ENCODE measurements at places on chromosomes 3 and 15.

DNA sequence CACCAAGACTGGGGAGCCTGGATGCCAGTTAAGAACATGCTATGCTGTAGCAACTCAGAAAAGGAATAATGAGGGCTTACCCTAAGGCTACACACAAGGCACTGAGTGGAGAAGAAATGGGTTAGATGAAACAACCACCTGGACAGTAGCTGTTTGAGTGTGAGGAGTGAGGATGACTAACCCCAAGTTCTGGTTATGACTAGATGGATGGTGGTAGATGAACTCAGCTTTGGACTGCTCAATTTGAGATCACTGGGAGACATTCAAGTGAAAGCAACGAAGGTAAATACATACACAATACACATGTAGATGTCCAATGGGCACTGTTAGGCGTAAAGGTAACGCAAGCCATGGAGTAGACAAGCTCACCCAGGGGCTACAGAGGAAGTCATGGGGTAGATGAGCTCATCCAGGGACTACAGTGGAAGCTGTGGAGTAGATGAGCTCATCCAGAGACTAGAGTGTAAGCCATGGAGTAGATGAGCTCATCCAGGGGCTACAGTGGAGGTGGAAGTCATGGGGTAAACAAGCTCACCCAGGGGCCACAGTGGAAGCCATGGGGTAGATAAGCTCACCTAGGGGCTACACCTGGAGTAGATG, 98.3 kb downstream of the ANO10 start:
- DNase-seq: peak; percentile 25

DNA sequence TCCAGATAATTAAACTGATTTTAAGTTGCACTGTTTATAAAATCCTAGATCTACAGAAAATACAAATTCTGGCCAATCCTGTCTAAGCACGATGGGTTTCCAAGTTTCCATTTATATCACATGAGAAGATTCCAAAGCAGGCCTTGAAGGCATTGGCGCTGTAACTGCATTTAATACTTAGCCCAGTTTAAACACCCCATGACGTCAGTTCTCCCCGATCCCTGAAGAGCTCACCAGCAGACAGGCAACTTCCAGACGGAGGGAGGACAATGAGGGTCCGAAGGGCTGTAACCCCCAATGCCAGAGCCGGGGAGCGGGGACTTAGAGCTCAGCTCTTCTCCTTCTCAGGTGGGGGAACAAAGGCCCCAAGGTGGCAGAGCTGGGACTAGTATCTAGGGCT, 117.3 kb downstream of the XXYLT1 start:
- DNase-seq: no peak

- no peak for DNase-seq
These were observed 64.1 kb downstream of the LSM3 start for GRCh38 chr3:14242490-14243311.

DNA sequence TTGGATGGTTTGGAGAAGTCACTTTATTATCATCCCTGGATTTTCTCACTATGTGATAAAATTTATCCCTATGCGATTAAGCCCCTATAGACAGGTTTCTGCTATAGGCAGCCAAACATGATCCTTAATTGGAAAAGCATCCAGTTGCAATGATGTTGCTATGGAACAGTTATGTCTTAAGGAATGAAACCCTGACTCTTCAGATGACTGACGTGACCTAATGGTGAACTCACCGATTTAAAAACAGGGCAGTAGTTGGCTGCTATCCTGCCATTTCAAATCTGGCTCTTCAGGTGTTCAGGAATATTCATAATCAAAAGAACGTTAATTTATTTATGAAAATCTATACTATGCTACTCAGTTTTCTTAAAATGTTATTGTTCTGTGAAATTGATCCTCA, 106.8 kb upstream of the ROBO1 start:
- DNase-seq: no peak

GRCh38 chr3:13519006-13519791, 29.7 kb upstream of the FBLN2 start:
- no peak for DNase-seq

GRCh38 chr15:60299452-60300047, 98.2 kb downstream of the ANXA2 start:
- DNase-seq: no peak

DNA sequence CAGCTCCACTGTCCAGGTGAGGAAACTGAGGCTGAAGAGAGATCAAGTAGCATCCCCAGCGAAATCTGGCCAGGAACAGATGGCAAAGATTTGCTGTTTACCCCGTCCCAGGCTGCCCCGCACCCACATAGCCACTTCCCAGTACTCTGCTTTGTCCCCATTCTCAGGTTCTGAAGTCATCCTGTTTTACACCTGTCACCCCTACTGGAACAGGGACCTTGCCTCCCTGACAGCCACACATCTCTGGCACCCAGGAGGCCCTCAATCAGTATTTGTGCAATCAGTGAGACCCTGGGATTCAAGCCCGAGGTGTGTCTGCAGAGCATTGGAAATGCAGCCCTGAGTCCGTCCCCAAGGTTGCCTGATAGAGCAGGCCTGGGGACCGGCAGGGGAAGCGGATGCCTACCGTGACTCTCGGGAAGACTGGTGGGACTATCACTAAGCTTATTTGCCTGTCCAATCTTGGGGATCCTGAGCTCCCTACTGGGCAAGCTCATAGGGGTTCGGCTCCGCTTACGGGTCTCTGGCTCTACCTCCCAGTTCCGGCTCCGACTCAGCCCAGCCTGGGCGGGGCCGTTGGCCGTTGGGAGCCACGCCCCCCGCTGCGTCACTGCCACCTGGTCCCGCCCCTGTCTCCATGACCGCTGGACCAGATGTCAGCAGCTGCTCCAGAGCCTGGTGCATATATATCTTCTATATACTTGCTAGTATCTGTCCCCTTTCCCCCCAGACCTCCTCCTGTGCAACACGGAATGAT, 17.5 kb upstream of the FANCD2 start:
- peak; percentile 76 for DNase-seq

- DNase-seq: no peak
These were observed 343.0 kb downstream of the ZBTB20 start for GRCh38 chr3:114804099-114804498.

DNA sequence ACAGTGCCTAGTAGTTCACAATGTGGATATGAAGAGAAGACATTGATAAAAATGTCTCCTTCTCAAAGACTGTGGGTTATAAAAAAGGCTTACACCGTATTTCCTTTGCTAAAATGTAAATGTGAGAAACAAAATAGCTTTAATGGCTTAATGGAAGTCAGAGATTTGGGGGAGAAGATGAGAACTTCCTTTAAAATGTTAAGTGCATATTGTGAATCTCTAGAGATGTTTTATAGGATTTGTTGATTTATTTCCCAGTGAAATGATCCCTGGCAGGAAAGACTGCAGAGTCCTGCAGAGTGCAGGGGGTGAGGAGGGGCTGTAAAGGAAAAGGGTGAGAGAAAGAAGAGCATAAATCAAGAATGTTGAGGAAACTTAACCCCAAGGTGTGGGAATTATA, 305.1 kb downstream of the GAP43 start:
- no peak for DNase-seq

DNA sequence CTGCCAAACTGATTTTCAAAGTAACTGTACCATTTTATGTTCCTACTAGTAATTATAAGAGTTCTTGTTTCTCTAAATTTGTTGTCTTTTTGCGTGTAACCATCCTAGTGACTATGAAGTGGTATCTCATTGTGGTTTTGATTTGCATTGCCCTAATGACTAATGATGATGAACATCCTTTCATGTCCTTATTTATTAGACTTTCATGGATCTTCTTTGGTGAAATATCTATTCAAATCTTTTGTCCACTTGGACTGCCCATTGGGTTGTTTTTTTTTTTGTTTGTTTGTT, 3.6 kb downstream of the OXSR1 start:
- peak; percentile 46 for DNase-seq

GRCh38 chr3:19891740-19892139, 42.3 kb downstream of the EFHB start:
- peak; percentile 19 for DNase-seq

DNA sequence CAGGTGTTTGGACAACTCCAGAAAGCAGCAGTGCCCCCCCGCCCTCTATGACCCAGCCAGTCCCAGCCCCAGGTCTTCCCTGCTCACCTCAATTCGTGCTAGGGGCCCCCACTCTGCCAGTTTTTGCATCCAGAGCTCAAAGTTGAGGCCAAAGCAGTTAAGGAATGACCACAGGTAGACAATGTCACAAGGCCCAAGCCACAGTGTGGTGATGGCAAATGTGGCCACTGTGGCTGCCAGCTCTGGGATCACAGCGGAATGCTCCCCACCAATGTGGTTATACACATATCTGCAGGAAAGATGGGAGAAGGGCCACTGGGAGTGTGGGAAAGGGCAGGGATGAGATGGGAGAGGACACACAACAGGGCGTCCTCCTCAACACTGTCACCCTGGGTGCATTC, 8.2 kb downstream of the KLHL40 start:
- DNase-seq: no peak

GRCh38 chr15:31461911-31462480, 135.4 kb downstream of the KLF13 start:
- no peak for DNase-seq

DNA sequence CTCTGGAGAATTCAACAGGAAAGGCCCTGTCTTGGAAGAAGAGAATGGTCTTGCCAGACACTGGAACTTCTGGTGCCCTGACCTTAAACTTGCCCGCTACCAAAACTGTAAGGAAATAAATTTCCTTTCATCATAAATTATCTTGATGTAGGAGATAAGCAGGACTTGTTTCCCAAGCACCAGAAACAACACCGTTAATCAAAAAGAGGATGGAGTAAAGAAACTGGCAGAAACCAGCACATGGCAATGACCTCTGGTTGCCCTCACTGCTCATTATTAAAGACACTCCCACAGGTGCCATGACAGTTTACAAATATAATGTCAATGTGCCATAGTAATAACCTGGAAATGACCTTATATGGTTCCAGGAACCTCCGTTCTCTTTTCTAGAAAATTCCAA, 426.1 kb downstream of the EDEM1 start:
- no peak for DNase-seq

DNA sequence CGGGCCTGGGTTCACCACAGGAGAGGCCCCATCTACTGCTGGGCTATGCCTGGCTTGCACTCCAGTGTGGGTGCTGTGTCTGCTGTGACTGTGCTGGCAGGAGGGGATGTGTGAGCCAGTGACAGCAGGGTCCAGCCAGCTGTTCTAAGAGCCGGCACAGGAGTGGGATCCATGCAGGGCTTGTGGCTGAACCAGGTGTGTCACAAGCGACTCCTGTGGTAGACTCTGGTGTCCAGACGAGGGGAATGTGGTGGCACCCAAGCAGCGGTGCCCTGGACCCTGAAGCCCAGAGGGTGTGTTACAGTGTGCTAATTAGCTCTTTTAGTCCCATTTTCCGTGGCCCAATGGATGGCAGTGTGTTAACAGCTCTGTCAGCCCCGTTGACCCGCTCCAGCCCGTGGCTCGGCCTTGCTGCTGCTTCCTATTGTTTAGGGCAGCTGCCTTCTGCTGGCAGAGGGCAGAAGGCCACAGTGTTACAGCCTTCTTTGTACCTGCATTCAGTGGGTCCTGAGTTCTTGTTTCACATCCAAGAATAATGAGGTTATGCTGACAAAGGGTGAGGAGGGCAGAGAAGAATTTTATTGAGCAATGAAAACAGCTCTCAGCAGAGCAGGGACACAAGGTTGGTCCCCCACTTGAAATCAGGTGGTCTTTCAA, 78.5 kb upstream of the RNU6-1 start:
- DNase-seq: no peak

DNA sequence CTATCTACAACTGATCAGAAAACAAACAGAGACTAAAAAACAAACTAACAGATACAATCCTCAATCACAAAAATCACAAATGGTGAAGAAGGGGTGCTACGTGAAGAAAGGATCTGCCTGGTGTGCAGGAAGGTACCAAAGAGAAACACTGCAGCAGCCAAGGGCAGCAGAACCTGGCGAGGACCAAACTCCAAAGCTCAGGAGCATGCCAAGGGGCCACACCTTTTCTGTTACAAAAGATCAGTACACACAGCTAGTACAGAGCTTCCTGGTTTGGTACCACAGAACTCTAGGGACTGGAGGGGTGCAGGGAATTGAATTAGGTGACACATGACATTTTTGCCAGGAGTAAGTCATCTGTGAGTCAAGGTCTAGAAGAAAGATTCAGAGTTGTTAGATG, 107.4 kb upstream of the GRM7 start:
- DNase-seq: no peak

- DNase-seq: no peak
These were observed 393.3 kb upstream of the CBLB start for GRCh38 chr3:106261915-106262683.

DNA sequence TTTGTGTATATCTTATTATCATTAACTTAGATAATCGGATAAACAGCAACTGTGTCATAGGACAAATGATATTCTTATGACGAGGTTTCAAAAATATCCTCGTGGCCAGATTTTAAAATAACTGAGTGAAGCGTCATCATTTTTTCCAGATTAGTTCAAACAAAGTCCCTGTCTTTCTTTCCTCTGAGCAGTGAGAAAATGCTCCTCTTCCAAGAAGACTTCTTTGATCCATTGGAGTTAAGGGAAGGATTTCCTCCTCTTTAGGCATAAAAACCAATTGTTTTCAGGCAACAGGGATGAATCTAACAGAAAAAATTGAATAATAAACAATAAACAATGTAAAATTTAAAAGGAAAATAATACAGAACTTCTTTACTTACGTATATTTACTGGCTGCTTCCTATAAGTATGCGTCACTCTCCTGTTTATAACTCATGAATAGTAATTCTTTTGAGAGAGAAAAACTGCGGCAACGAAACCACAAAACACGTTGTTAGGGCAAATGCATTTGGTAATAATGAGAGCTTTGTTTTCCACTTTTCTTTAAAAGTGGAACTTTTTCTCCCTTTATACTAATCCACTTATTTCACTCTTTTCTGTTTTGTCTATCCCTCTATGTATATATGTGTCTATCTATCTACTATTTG, 419.4 kb upstream of the ONECUT1 start:
- no peak for DNase-seq

- DNase-seq: no peak
These were observed 66.5 kb downstream of the CTNNB1 start for GRCh38 chr3:41265823-41266273.

DNA sequence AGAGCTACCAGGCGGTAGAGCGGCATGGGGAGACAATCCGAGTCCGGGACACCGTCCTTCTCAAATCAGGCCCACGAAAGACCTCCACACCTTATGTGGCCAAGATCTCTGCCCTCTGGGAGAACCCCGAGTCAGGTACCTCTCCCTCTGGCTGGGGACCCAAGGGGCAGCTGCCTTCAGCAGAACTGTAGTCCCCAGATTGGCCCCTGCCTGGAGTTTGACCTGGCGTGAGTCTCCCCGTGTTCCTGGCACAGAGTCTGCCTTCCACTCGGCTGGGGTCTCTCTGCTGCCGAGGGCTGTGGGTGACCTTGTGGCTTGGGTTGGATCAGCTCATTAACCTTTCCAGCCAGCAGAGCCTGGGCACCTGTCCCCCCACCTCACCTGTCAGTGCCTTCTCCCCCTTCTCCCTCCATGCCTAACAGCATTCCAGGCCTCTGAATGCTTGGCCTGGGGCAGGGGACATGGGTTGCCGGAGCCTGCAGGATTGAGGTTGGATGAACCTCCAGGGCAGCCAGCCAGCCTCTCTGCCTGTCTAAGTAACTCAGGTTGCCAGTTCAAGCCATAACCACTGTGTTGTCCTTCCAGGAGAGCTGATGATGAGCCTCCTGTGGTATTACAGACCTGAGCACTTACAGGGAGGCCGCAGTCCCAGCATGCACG, 6.8 kb upstream of the CHST14 start:
- no peak for DNase-seq

Data from RKO (cell line).